ENCODE measurements at places on chromosomes 7 and 10.

- H3K4me3 ChIP-seq, result no peak overlapping the region
- no peaks in the 10 kb centered on the region for H3K36me3 ChIP-seq
- no peaks in the 10 kb centered on the region for H3K27me3 ChIP-seq
- H3K27ac ChIP-seq, result no peak overlapping the region
- no peak for DNase-seq
- H3K4me1 ChIP-seq, result peaks cover 6% of the 10 kb centered on the region
Measured at GRCh38 chr7:7428806-7429205, 106.9 kb downstream of the COL28A1 start.

- H3K4me1 ChIP-seq, result peaks cover 77% of the 10 kb centered on the region
- peak overlapping the region; percentile 84 for H3K27ac ChIP-seq
- no peak overlapping the region for H3K4me3 ChIP-seq
- no peaks in the 10 kb centered on the region for H3K36me3 ChIP-seq
- DNase-seq, result no peak
Measured at GRCh38 chr10:124728071-124728829, 15.9 kb downstream of the FAM53B start.

GRCh38 chr7:112869111-112869774 lies 79.0 kb upstream of the TMEM168 start:
- no peaks in the 10 kb centered on the region for H3K27me3 ChIP-seq
- no peak overlapping the region for H3K4me3 ChIP-seq
- DNase-seq, result no peak
- H3K36me3 ChIP-seq, result no peaks in the 10 kb centered on the region

- DNase-seq, result no peak
- H3K27ac ChIP-seq, result peak overlapping the region; percentile 28
- no peak overlapping the region for H3K4me3 ChIP-seq
- H3K36me3 ChIP-seq, result no peaks in the 10 kb centered on the region
Measured at GRCh38 chr10:89296220-89296648, 5.6 kb upstream of the IFIT2 start.

DNA sequence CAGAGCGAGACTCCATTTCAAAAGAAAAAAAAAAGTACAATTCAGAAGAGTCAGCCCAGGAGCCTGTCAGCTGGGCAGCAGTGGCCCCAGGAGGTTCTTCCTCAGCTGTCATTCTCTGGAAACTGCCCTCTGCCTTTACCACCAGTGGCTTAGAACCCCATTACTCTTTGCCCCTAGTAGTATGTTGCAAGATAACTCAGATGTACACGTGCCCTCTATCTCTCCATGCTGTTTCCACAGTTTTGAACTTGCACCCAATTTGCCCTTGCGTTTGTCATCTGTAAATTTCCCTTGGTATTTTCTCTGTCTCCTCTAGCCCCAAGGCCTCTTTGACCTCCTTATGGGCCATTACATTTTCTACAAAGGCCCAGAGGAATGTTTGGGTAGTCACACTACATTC lies 56.7 kb upstream of the PRKAR2B start:
- no peak overlapping the region for H3K4me3 ChIP-seq
- no peaks in the 10 kb centered on the region for H3K4me1 ChIP-seq
- no peak for DNase-seq
- H3K27me3 ChIP-seq, result no peaks in the 10 kb centered on the region
- no peak overlapping the region for H3K27ac ChIP-seq
- no peaks in the 10 kb centered on the region for H3K36me3 ChIP-seq

DNA sequence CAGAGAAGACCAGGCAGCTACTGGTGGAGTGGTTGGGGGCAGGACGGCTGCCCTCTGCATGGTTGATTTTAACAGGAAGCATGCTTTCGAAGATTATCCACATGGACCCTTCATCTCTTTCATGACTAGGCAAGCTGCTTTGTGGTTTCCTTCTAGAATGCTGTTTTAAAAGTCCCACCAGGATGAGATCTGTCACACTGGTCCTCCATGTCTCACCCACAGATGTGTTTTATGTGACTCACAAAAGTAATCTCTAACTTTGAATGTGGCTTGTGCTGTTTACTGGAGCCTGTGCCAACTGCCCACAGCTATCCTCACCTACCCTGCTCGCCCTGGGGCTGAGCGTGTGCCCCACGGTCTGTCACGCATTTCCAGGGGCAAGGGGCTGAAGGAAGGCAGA lies 188.8 kb downstream of the GFRA1 start:
- no peaks in the 10 kb centered on the region for H3K27me3 ChIP-seq
- DNase-seq, result no peak
- no peak overlapping the region for H3K27ac ChIP-seq
- no peaks in the 10 kb centered on the region for H3K36me3 ChIP-seq
- H3K4me1 ChIP-seq, result no peaks in the 10 kb centered on the region

- H3K36me3 ChIP-seq, result no peaks in the 10 kb centered on the region
- H3K27ac ChIP-seq, result no peak overlapping the region
- no peaks in the 10 kb centered on the region for H3K27me3 ChIP-seq
- H3K4me3 ChIP-seq, result no peak overlapping the region
- no peak for DNase-seq
- H3K4me1 ChIP-seq, result no peaks in the 10 kb centered on the region
Measured at GRCh38 chr10:10600004-10600403, 417.7 kb upstream of the CELF2 start.

DNA sequence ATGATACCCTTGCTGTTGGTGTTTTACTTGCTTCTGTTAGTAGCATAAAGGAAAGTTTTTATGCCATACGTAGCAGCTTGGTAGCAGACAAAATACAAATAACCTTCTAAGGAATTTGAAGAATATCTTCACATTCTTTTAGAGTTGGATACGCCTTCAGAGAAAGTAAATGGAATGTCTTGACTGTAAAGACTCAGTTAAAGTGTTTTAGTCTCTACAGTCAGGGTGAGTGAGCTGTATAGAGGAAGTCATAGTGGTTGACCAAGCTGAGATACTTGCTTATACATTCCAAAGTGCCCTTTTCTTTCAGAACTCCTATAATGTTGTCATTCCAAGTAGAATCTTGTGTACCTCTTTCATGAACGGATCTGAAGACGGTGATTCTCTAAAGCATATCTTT lies 37.7 kb downstream of the RABGEF1 start:
- H3K27me3 ChIP-seq, result no peaks in the 10 kb centered on the region
- no peak for DNase-seq
- H3K4me1 ChIP-seq, result peaks cover 7% of the 10 kb centered on the region
- peaks cover 33% of the 10 kb centered on the region for H3K36me3 ChIP-seq
- H3K27ac ChIP-seq, result no peak overlapping the region
- H3K4me3 ChIP-seq, result no peak overlapping the region

- no peak overlapping the region for H3K27ac ChIP-seq
- no peaks in the 10 kb centered on the region for H3K27me3 ChIP-seq
- H3K4me3 ChIP-seq, result no peak overlapping the region
- H3K36me3 ChIP-seq, result no peaks in the 10 kb centered on the region
- DNase-seq, result no peak
Measured at GRCh38 chr10:43126759-43127424, 11.4 kb upstream of the CSGALNACT2 start.

GRCh38 chr7:151571471-151571870 lies 51.8 kb upstream of the RHEB start:
- no peaks in the 10 kb centered on the region for H3K27me3 ChIP-seq
- peaks cover 9% of the 10 kb centered on the region for H3K4me1 ChIP-seq
- no peak overlapping the region for H3K4me3 ChIP-seq
- peaks cover 43% of the 10 kb centered on the region for H3K36me3 ChIP-seq
- no peak for DNase-seq

DNA sequence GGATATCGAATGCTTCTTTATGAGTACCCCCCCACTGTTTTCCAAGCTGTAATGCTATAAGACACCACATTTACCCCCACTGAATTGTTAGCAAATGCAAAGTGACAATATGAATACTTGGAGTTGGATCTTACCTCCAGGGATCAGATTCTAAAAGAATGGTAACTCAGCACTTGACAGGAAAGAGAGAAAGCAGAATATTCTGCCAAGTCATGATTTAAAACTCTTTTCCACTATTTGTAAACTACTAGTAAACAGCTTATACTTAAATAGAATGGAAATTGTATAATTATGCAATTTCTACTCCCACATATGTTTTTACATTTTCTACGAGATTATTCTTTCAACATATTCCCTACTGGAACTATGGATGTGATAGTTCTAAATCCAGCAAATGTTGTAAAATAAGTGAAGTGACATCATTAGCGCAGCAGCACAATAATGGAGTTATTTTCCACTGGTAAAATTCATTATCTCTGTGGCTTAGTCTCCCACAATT lies 56.0 kb upstream of the TFEC start:
- no peak for DNase-seq
- no peaks in the 10 kb centered on the region for H3K4me1 ChIP-seq
- no peak overlapping the region for H3K4me3 ChIP-seq
- H3K27ac ChIP-seq, result no peak overlapping the region

- H3K27me3 ChIP-seq, result no peaks in the 10 kb centered on the region
- DNase-seq, result no peak
- H3K27ac ChIP-seq, result no peak overlapping the region
- H3K36me3 ChIP-seq, result no peaks in the 10 kb centered on the region
- no peak overlapping the region for H3K4me3 ChIP-seq
Measured at GRCh38 chr10:102935939-102936605, 18.0 kb downstream of the CNNM2 start.

- no peaks in the 10 kb centered on the region for H3K4me1 ChIP-seq
Measured at GRCh38 chr10:126397640-126398382, 9.5 kb upstream of the ADAM12 start.

DNA sequence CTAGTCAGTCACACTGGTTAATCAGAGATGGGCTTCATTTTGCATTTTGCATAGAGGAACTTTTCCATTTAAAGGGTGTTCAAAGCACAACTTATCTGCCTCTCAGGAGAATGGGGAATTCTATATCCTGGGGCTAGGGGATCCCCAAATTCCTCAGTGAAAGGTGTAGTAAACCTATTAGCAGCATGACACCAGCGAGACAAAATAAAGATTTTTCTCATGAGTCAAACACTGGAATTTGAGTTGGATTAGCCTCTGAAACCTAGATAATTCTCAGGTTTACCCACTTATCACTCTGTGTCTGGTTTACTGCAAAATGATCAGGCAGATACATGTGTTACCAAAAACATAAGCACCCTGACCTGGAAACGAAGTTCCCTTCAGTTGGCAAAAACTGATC lies 2.1 kb downstream of the AFAP1L2 start:
- DNase-seq, result no peak
- peak overlapping the region; percentile 69 for H3K4me3 ChIP-seq
- peaks cover 21% of the 10 kb centered on the region for H3K27me3 ChIP-seq
- no peak overlapping the region for H3K27ac ChIP-seq

- H3K36me3 ChIP-seq, result no peaks in the 10 kb centered on the region
- no peak for DNase-seq
- no peaks in the 10 kb centered on the region for H3K27me3 ChIP-seq
- no peak overlapping the region for H3K4me3 ChIP-seq
- no peaks in the 10 kb centered on the region for H3K4me1 ChIP-seq
Measured at GRCh38 chr10:75660823-75661222, 229.4 kb downstream of the LRMDA start.

DNA sequence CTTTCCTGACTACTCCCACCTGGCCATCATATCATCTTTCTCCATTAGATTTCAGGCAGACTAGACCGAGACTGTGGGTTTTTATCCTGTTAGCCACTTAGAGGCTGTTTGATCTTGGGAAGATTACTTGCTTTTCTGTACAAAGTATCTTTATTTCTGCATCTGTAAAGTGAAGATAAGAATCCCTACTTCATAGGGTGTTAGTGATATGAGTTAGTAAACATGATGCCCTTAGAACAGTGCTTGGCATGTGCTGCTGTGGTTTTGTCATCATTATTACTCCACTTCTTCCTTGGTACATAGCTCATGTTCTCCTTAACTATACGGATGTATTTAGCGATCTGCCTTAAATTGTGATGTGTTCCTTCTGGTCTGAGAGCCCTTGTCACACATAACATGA lies 165.2 kb downstream of the AUTS2 start:
- no peaks in the 10 kb centered on the region for H3K36me3 ChIP-seq
- H3K27me3 ChIP-seq, result no peaks in the 10 kb centered on the region
- H3K4me3 ChIP-seq, result no peak overlapping the region
- no peak for DNase-seq

GRCh38 chr10:38127812-38128211 lies 33.7 kb downstream of the ZNF37A start:
- no peaks in the 10 kb centered on the region for H3K27me3 ChIP-seq
- DNase-seq, result no peak
- H3K36me3 ChIP-seq, result no peaks in the 10 kb centered on the region
- H3K27ac ChIP-seq, result no peak overlapping the region
- no peak overlapping the region for H3K4me3 ChIP-seq
- H3K4me1 ChIP-seq, result no peaks in the 10 kb centered on the region

GRCh38 chr10:46014683-46015405 lies 15.6 kb downstream of the NCOA4 start:
- no peak for DNase-seq
- H3K4me1 ChIP-seq, result peaks cover 56% of the 10 kb centered on the region
- no peak overlapping the region for H3K4me3 ChIP-seq
- H3K27me3 ChIP-seq, result no peaks in the 10 kb centered on the region
- no peak overlapping the region for H3K27ac ChIP-seq
- H3K36me3 ChIP-seq, result peaks cover 4% of the 10 kb centered on the region

GRCh38 chr7:139284252-139284896 lies 53.3 kb downstream of the UBN2 start:
- DNase-seq, result no peak
- H3K27me3 ChIP-seq, result no peaks in the 10 kb centered on the region
- H3K27ac ChIP-seq, result no peak overlapping the region
- no peak overlapping the region for H3K4me3 ChIP-seq

- no peaks in the 10 kb centered on the region for H3K27me3 ChIP-seq
- peaks cover 9% of the 10 kb centered on the region for H3K36me3 ChIP-seq
- no peak overlapping the region for H3K4me3 ChIP-seq
- DNase-seq, result no peak
- H3K27ac ChIP-seq, result no peak overlapping the region
Measured at GRCh38 chr10:103794996-103795395, 60.4 kb downstream of the SH3PXD2A start.

GRCh38 chr7:120097020-120097419 lies 176.0 kb upstream of the KCND2 start:
- no peaks in the 10 kb centered on the region for H3K36me3 ChIP-seq
- no peak overlapping the region for H3K4me3 ChIP-seq
- DNase-seq, result no peak
- no peak overlapping the region for H3K27ac ChIP-seq
- no peaks in the 10 kb centered on the region for H3K4me1 ChIP-seq

DNA sequence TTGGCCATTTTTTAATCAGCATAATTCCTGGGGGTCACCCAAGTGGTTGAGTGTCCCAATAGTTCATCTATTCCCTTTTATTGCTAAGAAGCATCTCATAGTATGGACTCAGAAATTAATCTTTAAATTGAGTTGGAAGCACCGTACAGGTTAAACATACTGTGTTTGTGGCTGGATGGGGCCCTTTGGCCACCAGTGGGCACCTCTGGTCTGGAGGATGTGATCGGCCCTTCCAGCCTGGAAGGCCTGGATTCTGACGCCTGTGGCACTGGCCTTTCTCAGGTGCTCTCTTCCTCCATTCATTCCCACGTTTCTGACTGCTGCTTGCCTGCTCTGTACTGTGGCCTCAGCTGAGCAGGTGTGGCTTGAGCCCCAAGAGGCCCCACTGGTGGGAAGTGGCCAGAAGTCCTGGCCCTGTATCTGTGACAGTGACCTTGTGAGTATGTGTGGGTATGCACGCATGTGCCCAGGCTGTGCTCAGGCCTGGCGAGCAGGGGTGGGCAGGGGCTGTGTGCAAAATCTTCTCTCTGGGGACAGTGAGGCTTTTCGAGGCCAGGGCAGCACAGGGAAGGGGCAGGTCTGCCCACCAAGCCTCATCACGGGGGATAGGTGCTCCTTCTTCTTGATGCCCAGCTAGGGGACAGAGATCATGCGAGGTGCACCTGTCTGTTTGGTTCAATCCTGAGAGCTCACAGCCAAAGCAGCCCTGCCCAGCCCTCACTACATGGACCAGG lies 30.1 kb downstream of the LDB3 start:
- no peaks in the 10 kb centered on the region for H3K27me3 ChIP-seq
- H3K36me3 ChIP-seq, result no peaks in the 10 kb centered on the region
- DNase-seq, result no peak
- no peak overlapping the region for H3K4me3 ChIP-seq
- peak overlapping the region; percentile 5 for H3K27ac ChIP-seq
